ENCODE measurements at places on chromosomes 16 and 17.

DNA sequence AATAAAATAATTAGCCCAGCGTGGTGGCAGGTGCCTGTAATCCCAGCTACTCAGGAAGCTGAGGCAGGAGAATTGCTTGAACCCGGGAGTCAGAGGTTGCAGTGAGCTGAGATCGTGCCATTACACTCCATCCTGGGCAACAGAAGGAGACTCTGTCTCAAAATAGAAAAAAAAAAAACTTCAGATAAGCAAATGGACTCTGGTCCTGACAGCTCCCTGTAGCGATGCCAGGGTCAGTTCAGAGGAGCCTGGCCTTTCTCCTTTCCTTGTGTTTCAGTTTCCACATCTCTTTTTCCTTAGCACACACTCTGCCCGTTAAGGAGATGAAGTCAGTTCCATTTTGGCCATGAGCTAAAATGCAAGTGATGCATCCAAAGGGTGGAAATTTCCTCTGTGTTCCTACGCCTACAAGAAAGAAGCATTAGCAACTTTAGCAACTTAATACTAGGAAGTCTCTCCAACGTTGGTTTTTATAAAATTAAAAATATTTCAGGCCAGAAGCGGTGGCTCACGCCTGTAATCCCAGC, 11.6 kb upstream of the GRB2 start:
- no peak for DNase-seq

DNA sequence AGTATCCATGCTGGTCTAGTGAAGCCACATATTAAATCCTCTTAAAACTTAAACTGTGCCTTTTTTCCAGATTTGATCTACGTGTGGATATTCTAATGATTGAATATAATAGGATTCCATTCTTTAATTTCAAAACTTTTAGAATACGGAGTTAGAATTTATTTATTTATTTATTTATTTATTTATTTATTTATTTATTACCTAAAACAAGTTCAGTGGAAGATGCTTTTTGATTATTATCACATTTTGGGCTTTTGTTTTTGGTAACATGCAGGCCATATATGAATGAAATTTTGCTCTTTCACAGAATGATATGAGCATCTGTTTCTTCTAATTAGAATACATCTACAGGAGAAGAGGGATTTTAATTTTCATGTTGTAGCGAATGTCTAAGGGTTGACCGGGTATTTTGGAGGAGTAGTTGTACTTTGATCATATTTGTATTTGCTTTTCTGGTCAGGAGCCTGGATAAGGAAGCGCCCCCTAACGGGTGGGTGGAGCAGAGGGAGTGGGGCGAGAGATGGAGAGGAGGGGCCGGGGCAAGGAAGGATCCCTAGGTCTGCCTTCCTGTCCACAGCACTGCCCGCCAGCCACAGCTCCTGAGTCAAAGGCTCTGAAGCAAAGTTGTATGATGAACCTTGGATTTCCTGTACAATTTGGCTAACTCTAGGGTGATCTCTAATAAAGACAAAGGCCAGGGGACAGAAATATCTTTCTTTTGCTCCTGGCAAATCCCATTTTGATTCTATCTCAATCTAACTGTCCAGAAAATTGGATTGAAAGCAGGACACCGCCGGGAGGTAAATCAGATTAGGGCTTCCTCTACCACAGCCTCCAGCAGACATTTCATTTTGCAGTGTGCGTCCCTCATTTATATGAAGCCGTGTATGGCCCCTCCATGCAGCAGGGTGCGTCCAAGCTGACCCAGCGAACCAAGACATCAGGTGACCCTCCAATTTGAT, 149.1 kb downstream of the PRKCA start:
- DNase-seq: no peak

GRCh38 chr16:80993307-80993706, 13.4 kb downstream of the CMC2 start:
- DNase-seq: no peak

GRCh38 chr17:39328815-39329214, 72.6 kb downstream of the FBXL20 start:
- DNase-seq: no peak

- DNase-seq: no peak
These were observed 4.7 kb upstream of the FAAP100 start for GRCh38 chr17:81556863-81557262.

GRCh38 chr17:4475001-4475400, 23.7 kb upstream of the SPNS2 start:
- no peak for DNase-seq

DNA sequence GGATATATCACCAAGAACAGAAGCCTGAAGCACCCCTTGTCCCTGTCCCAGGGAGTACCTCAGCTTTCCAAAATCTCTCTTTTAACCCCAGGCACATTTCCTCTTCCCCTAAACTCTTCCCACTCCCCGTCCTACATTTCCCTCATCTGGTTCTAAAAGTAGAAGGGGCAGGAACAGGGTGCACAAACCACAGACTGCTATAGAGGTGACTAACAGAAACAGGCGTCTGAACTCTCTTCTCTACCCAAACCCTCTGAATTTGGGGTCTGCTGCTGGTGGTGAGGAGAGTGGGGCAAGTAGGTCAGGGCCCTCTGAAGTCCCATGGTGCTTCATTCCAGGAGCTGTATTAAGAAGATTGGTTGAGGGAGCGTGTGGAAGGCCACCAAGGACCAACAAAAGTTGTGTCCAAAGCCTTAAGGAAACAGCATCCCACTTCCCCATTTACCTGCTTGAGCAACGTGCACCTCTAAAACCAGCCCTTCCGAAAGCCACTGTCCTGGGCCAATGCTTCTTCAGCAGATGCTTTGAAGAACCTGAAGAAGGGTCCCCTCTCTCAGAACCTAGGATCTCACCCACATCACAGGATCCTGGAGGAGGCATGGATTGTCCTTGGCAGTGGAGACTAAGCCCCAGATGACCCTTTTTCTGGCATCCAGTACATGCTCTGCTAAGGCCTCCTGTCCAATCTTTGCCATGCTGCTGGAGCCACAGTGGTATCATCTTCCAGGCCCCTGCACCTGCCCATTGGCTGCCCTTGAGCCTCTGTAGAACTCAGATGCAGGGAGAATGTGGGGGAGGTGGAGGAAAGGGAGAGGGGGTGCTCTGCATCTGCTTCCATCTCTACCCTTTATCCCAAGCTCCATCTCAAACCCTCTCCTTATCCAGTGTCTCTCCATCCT, 5.7 kb upstream of the NR1D1 start:
- no peak for DNase-seq

DNA sequence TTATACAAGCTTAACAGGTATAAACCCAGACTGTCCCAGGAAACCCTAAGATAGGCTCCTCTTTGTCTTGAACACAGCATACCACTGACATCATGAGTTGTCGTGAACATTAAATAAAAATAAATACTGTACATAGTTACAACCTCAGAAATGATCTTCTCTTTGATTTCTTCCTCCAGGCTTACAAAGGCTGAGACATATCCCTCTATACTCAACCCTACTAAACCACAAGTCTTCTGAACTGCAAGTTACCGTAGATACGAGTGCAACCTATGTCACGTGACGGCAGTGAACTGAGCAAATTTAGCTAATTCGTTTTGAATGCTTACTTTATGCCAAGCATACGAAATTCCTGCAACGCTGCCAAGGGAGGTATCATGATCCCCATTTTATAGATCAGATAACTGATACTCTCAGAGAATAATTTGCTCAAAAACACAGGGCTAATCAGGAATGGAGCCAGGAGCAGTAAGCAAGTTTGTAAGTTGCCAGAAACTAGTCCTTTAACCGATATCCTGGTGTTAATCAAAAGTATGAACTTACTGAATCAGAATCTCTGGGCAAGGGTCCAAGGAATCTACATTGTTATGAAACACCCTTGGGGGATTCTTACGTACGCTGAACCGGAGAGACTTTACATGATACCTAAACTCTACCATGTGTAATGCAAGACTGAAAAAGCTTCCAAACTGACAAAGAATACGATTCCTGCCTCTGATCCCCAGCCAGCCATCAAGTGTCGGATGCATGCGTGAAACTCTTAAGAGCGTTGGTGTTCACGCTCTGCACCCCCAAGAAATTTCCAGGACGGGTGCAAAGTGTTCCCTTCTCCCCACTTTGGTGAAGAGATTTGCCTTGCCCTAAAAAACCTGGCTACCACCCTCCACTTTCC, 106.2 kb downstream of the XYLT1 start:
- DNase-seq: no peak

- DNase-seq: no peak
These were observed 6.2 kb downstream of the CCR7 start for GRCh38 chr17:40558890-40559563.

DNA sequence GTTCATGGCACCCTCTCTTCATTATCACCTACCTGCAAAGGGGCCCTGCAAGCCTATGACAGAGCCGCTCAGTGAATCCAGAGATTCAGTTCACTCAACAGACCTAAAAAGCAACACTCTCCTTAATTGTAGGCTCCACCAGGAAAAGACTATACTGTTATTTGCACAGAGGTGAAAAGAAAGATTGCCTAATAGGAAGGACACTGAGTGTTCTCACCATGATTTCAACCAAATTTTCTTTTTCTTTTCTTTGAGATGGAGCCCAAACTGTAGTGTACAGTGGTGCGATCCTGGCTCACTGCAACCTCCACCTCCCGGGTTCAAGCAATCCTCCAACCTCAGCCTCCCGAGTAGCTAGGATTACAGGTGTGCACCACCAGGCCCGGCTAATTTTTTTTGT, 104.5 kb downstream of the PARN start:
- no peak for DNase-seq

DNA sequence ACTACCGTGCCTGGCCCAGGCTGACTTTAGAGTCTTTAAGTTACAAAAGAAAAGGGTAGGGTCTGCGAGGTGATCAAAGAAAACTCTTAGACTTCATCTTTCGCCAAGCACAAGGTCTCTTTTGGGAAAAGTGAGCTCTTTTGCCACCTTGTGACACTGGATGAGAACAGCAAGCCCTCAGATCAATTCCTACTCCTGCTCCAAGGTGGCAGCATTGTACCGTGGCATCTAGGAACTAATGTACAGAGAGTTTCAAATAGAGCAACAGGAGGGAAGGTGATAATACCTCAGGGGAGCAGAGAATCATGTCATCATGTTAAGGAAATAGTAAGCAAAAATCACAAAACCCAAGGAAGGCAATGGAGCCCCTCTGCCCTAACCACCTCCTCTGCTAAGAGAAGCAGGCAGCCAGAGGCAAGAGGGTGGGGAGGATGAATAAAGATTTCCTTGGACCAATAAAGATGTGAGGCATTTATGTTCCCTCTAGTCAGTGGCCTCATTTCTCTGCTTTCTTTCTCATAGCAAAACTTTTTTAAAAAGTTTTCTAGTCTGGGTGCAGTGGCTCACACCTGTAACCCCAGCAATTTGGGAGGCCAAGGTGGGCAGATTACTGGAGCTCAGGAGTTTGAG, 2.1 kb upstream of the C17orf78 start:
- no peak for DNase-seq

- DNase-seq: no peak
These were observed 46.0 kb downstream of the YWHAE start for GRCh38 chr17:1354030-1354429.

DNA sequence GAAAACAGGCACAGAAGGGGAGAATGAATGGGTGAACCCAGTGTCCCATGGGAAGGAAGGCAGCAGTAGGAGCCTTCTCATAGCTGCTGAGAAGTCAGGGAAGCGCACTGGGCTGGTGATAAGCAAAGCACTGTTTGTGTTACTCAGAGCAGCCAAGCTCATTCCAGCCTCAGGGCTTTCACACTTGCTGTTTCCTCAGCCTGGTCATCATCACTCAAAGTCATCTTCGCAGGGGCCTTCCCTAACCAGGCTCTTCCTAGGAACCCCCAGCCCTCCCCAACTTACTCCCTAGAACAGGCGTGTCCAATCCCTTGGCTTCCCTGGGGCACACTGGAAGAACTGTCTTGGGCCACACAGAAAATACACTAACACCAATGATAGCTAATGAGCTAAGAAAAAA, 32.1 kb upstream of the LONP2 start:
- no peak for DNase-seq

DNA sequence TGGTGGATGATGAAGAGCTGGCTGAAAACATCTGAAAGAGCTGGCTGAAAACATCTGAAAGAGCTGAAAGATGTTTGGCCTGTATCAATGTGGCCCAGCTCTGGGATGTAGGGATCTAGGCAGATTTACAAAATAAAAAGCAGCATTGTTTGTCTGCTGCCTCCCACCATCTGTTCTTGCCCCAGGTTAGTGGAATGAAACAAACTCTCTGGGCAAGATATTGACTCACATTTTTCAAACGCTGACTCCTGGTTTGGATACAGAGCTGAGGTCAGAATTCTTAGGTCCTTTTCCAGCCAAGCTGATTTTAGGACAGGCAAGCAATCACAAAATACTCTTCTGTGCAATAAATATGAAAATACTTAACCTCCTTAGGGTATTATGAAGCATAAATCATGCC, 139.0 kb downstream of the STX8 start:
- no peak for DNase-seq

GRCh38 chr16:3764409-3764808, 47.1 kb upstream of the TRAP1 start:
- no peak for DNase-seq

DNA sequence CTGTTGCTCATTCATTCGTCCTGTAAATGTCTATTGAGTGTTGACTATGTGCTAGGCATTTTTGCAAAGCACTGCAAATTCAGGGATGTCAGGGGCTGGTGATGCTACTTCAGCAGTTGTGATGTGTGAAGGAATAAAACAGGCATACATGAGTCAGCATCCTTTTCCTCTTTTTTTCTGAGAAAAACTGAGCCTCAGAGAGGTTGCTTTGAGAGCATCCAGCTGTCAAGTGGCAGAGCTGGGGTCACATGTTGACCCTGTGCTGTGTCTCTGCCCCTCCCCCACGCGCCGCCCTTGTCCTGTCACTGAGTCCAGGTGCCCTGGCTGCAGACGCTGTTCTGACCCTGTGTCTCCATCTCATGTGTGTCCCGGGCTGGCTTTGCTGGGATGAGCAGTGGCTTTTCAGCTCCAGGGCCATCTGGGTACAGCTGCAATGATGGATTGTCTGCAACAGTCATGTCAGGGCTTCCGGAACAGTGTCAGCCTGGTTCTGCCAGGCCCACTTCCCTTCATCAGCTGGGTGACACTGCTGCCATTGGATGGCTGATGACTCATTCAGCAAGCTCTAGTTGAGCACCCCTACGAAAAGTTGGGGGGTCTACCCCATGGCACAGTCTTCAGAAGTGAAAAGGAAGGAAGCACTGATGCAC, 14.9 kb downstream of the SEC14L5 start:
- DNase-seq: no peak

DNA sequence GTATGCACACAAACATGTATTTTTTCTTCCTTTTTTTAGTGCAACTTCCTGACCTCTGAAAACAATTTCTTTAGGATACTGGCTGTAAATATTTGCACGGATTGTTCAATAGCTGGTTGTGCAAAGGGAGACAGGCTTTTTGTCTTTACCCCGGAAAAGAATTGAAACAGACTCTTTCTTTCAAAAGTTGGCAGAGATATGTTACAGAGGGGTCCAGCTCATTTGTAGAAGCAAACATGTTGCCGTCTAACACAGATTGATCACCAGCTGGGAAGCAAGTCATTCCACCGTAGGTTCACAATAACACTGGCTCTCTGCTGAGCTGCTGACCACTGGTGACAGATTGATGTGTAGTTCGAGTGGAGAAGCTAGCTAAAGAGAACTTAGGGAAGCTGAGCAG, 130.9 kb downstream of the STX8 start:
- no peak for DNase-seq

Data from GM12878 (cell line).